ENCODE measurements at places on chromosomes 7 and 10.

DNA sequence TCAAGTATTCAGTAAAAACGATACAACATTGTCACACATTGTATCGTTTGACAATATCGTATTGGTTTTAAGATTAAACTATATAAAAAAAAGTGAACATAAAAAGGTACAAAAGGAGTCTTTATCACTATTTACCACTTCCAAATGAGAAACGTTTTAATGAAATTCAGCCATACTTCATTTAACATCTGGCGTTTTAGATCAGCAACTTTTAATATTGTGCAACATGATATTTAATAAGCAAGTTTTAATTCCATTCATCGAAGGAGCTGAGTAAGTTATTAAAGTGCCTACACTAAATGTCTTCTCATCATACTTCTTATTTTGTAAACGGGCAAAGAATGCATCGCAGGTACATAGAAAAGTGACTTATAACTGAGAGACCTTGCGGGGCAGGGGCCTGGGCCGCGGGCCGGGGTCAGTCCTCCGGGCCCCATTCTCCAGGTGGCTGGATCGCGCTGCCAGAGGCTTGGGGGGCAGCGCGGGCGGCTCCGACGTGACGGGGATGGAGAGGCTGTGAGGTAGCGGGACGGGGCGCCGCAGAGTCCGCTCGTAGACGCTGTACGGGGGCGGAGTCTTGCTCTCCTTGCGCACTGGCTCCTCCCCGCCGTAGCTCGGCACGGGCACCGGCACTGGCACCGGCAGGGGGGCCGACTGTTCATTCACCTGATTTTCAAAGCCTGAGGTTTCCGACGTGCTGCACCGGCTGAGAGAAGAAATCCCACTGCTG is 165.8 kb upstream of the IMMP2L start:
- no peak for DNase-seq

DNA sequence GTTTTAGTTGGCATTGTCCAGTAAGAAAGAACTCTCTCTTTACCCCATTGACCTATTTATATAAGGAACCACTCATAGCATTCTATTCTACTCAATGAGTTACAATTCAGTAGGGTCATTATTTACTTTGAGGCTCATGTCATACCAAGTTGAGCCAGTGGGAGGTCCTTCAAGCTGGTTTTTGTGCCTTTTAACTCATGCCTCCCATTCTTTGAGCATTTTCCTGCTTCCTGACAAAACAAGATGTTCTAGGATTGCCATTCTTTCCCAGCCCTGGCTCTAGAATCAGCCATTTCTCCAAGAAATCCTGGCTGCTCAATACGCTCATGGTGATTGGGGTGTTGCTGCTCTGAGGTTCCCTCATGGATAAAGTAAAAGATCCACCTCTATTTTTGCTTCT is 250.1 kb downstream of the ABCA13 start:
- no peak for DNase-seq

DNA sequence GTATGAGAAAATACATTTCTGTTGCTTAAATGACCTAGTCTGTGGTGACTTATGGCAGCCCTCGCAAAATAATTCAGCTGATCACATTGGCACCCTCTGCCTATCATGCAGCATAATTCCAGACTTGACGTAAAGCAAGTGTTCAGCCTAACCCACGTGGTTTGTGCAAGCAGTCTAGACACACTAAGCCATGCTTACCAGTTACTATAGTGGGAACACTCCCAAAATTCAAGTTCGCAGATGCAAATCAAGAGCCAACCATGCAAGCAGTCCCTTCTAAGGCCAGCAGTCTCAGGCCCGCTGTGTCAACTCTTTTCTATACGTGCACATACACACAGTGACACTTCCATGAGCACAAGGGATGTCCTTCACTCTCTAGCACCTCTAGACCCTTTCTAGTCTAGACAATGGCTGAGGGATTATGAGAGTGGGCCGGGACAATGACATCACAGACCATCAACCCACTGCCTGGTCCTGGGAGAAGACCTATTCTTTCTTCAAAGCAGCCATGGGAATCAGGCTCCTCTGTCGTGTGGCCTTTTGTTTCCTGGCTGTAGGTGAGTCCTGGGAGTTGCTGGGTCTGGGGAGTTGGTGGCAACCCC is 29.0 kb upstream of the PRSS1 start:
- no peak for DNase-seq

- DNase-seq: no peak
These were observed 621.3 kb downstream of the GALNT17 start for GRCh38 chr7:71753236-71753635.

DNA sequence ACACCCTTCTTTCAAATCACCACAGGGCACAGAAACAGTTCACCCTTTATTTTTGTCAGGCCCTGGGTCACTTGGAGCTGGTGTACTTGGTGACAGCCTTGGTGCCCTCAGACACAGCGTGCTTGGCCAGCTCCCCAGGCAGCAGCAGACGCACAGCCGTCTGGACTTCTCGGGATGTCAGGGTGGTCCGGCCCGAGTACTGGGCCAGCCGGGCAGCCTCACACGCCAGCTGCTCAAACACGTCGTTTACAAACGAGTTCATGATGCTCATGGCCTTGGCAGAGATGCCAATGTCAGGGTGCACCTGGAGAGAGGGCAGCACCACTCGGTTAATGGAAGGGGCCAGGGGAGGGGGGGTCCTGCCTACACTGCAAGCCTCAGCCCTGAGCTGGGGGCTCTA is 2.5 kb downstream of the H2BK1 start:
- no peak for DNase-seq

GRCh38 chr7:64890761-64891362 is 12.2 kb upstream of the ZNF273 start:
- DNase-seq: no peak

GRCh38 chr10:77031531-77032187 is 605.9 kb downstream of the KCNMA1 start:
- no peak for DNase-seq

- no peak for DNase-seq
These were observed 46.0 kb downstream of the GBF1 start for GRCh38 chr10:102291221-102291905.

GRCh38 chr7:104643587-104644217 is 315.3 kb downstream of the LHFPL3 start:
- DNase-seq: no peak

GRCh38 chr10:8238986-8239385 is 184.5 kb downstream of the GATA3 start:
- DNase-seq: no peak

GRCh38 chr7:43317075-43317474 is 204.6 kb downstream of the HECW1 start:
- no peak for DNase-seq
